ENCODE measurements at places on chromosomes 16 and 17. TPM values are rescaled to one million over a fixed set of nuclear protein-coding genes. Genes with fewer than 3 reads are reported as not detected.

GRCh38 chr16:9042533-9042932 is 48.9 kb upstream of the HAPSTR1 start:
- H3K27me3 ChIP-seq, result no peaks in the 10 kb centered on the region
- H3K36me3 ChIP-seq, result no peaks in the 10 kb centered on the region
- no peak overlapping the region for H3K4me3 ChIP-seq
- DNase-seq, result no peak

- no peaks in the 10 kb centered on the region for H3K4me1 ChIP-seq
- H3K27me3 ChIP-seq, result no peaks in the 10 kb centered on the region
- no peak for DNase-seq
- H3K4me3 ChIP-seq, result no peak overlapping the region
Observed at GRCh38 chr16:51431517-51432241, 280.6 kb upstream of the SALL1 start.

The TMEM114 gene
- not detected for total RNA-seq

The ADAMTS18 gene
- total RNA-seq, result 0.16 TPM

The STH gene
- total RNA-seq, result not detected

All from sigmoid colon (tissue), 7 donors.